Eye (tissue), 1 donor: ENCODE measurements at places on chromosomes 2 and 18.

- no peak for DNase-seq
These were observed 324.0 kb upstream of the SETBP1 start for GRCh38 chr18:44356566-44357157.

DNA sequence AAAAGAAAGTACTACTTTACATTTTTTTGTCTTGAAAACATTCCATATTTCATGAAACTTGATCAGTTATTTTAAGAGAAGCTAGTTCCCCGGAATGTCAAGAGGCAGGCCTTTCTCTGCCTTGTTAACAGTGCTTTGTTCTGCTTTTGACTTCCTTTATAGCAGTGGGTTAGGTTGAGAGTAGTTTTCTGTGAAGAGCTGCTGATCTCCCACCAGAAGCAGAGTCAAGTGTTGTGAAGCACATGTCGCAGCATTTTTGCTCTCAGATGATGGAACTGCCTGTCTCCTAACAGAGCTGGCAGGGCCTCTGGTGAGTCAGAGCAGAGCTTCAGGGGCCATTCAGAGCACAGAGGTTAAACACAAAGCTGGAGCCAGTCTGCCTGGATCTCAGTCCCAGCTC lies 871.8 kb downstream of the SLC4A3 start:
- peak; percentile 33 for DNase-seq

- DNase-seq: peak; percentile 80
These were observed 163.5 kb upstream of the CXCR4 start for GRCh38 chr2:136281281-136282114.

GRCh38 chr2:207662203-207662602 lies 37.0 kb upstream of the METTL21A start:
- no peak for DNase-seq

DNA sequence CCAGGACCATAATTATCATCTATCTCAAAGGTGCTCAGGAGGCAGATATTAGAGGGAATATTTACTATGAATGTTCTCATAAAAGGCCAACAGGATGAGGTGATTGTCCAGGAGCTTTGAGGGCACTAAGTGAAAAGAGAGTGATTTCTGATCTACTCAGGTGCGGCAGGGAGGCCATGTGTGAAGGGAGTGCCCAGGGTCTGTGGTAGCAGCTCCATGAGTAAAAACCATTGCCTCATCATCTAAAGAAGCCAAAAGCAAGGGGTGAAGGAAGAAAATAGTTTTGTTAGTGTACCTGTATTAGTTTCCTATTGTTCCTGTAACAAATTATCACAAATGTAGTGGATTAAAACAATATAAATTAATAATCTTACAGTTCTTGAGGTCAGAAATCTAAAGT lies 22.5 kb downstream of the RND3 start:
- no peak for DNase-seq

GRCh38 chr2:211760103-211760502 lies 778.5 kb downstream of the ERBB4 start:
- no peak for DNase-seq
